ENCODE measurements at places on chromosomes 5 and 9.
A peak's percentile ranks its signal among the peaks of the same experiment; 100 is the strongest.

DNA sequence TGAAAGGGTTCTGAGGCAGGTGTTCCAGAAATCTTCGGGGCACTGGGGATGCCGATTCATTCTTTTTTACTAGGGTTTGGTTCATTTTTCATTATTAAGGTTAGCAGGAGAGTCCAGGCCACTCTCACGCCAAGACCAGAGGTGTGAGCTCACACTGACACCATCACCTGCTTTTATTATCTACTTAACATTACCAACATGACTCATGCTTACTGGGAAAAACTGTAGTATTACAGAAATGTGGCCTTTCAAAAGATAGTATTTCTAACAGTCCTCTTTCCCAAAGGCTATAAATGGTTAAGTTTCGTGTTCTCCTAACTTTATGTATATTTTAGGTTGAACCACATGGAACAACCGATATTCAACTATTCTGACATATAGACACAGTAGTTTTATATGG lies 222.1 kb downstream of the ROR2 start:
- DNase-seq = no peak

DNA sequence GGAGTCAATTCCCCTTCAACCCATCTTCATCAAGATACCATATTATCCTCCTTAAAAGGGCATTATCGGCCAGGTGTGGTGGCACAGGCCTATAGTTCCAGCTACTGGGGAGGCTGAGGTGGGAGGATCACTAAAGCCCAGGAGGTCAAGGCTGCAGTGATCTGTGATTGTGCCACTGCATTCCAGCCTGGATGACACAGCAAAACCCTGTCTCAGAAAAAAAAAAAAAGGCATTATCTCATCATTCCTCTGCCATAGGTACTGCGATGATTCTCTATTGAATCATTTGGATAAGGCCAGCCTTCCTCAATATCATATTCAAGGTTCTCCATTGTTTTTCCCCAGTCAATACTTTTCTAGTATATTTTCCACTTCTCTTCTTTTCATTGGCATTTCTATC lies 39.2 kb upstream of the RAB3C start:
- DNase-seq = no peak

- DNase-seq = no peak
Observed at GRCh38 chr9:137837345-137838278, 40.0 kb upstream of the CACNA1B start.

GRCh38 chr9:15306068-15306756 lies 804 bp downstream of the TTC39B start:
- peak; percentile 40 for DNase-seq

DNA sequence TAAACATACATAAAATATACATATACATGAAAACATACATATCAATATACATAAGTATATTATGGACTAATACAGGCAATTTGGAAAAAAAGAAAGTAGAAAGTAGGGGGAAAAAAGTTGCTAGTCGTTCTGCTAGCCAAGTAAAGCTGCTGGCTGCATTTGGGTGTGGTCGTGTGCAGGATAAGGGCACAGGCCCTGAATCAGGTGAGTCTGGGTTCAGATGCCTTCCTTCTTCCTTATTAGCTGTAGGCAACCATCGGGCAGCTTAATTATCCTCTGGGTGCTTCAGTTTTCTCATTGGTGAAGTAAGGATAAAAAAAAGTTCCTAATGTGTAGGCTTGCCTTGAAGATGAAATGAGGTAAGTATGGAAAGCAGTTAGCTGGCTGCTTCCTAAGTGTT lies 59.2 kb upstream of the SPRY4 start:
- DNase-seq = no peak

DNA sequence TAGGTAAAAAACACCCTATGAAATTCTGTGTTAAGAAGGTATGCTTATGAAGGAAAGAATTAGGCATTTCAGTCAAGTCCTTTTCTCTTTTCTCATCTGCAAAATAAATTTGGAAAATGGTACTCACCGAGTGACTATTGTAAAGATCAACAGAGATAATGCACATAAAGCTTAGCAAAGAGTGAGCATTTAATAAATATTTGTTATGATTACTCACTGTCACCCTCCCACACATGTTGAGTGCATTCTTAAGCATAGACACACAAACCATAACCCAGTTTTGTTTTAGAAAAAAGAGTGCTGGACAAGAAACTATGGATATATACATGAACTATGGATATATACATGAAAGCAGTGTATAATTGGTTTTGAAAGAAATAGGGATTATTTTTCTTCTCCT lies 54.7 kb upstream of the PRLR start:
- DNase-seq = no peak

DNA sequence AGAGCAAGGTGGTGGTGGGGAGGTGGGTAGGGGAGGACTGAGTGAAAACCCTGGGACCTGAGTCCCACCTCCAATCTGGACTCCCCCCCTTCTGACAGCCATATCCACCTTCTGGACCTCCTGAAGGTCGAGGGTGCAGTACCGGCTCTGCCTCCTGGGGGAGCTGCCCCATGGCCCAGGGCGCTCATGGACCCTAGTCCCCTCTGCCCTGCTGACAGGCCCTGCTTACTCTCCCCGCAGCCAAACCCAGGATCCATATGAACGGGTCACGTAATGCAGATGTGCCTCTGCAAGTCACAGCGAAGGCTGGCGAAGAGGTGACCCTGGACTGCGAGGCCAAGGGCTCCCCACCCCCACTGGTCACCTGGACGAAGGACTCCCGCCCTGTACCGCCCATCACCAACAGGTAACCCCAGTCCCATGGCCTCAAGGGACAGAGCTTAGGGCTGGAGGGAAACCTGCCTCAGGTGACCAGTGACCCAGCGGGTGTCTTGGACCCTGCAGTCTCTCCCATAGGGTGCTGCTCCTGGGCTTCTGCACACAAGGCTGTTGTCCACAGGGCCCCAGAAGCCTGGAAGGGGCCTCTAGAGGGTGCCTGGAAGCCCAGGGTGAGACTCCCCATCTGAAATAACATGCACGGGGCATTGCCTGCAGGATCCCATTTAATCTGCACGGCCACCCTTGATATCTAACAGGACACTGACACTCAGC lies 61.7 kb downstream of the HMCN2 start:
- no peak for DNase-seq

GRCh38 chr5:124212934-124213333 lies 533.5 kb downstream of the ZNF608 start:
- no peak for DNase-seq

GRCh38 chr9:105693435-105694189 lies 729 bp upstream of the TMEM38B start:
- no peak for DNase-seq

- DNase-seq = no peak
Observed at GRCh38 chr5:5558102-5558501, 135.6 kb downstream of the ICE1 start.

- DNase-seq = no peak
Observed at GRCh38 chr5:114957384-114957783, 212.3 kb downstream of the TRIM36 start.

GRCh38 chr9:16118043-16118442 lies 565.2 kb downstream of the CCDC171 start:
- DNase-seq = no peak

DNA sequence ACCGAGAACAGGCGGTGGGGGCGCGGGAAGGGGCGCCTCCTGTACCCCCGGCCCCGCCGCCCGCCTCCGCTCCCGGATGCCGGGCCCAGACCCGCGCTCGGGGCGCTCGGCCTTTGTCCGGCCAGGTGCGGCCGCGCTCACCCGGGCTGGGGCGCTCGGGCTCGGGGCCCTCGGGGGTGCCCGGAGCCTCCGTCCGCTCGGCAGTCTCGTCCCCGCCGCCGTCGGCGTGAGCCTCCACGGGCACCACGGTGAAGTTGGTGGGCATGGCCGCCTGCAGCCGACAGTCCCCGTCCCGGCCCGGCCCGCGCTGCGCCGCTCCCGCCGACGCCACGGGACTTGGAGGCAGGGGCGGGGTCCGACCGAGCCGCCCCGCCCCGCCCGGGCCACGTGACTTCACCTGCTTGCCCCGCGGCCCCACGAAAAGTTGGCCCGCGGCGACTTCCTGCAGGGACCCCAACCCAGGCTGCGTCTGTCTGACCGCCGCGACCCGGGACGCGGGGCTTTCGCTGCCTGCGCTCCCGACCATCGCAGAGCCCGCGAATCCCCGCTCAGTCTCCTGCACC lies at the start of gene SLC12A7:
TSS of gene SLC12A7 (minus strand) at position 337 of the 563 bp plus-strand sequence. CDS start at position 265, 72 bp downstream.
- DNase-seq = no peak

- DNase-seq = no peak
Observed at GRCh38 chr5:33576726-33577590, 136.2 kb downstream of the TARS1 start.

DNA sequence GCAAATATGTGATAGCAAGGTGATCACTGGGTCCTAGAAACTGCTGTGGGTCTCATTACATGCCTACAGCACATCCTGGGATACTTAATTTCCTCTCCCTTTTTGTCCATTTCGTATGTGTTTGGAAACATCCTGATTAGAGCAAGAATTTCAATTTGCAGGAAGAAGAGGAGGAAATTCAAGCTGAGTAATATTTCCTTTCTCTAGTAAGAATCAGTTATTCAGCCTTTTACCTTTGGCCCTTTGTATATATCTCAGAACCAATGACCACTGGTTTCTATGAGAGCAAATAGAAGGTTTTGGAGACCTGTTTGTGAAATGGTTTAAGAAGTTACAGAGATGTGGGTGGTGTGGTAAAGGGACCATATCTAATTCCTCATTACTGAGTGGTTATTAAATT lies 171.6 kb downstream of the RMI1 start:
- no peak for DNase-seq

GRCh38 chr9:126893079-126893478 lies 21.5 kb upstream of the RALGPS1 start:
- DNase-seq = no peak

DNA sequence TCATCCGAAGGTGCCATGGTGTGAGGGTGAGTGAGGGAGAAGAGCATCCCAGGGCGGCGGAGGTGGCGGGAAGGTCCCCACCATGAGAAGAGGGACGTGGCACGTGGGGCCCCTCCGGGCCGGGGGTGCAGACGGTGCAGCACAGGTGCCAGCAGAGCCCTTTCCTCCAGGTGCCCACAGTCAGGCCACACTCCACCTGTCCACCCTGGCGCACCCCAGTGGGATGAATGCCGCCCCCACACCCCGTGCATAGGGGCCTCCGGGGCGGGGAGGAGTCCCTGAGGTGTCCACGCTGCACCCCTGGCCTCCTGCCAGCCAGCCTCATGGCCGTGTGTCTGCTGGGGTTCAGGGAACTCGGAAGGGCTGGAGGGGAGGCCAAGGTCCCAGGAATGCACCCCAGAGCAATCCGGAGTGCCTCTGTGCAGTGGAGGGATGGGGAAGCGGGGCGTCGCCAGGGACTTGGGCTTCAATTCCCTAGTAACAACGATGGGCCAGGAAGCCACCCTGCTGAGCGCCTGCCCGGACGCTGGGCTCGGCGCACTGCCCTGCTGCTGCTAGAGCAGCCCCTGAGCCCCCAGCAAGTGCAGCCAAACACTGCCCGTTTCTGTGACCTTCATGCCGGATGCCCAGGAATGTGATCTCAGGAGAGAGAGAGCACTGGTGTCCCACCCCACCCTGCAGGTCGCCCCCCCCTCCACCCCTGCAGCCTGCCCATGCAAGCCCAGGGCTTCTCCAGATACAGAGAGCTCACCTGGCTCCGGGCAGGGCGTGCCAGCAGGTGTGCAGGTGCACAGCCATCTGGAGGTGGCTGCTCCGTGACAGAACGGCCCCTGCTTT lies 8.8 kb upstream of the NACC2 start:
- no peak for DNase-seq

- DNase-seq = no peak
Observed at GRCh38 chr5:34014626-34015025, 6.8 kb upstream of the AMACR start.

- DNase-seq = no peak
Observed at GRCh38 chr9:126479515-126479914, 134.2 kb upstream of the LMX1B start.

- DNase-seq = no peak
Observed at GRCh38 chr9:34256104-34256503, 73.0 kb downstream of the KIF24 start.

All from NCI-H2081 treated with DMSO at 0.1 percent for 48 hours (cell line).